ENCODE measurements at places on chromosomes 5 and 9.
A peak's percentile ranks its signal among the peaks of the same experiment; 100 is the strongest.

DNA sequence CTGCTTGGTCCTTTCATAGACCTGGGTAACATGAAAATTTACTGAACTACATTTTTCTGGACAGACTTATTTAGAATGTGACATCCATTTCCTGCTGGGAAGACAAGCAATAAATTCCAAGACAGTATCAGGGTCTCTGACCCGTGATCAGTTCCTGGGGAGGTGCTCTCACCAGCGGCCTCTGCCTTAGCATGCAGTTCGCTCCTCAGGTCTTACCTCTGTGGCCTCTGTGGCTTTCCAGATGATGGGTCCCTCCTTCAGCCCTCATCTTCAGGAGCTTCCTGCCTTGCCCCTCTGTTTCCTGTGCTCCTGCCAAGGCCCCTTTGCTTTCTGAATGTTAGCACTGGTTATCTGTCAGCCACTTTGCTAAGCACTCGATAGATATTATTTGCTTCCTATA, 66.4 kb downstream of the CMYA5 start:
- no peak for DNase-seq

DNA sequence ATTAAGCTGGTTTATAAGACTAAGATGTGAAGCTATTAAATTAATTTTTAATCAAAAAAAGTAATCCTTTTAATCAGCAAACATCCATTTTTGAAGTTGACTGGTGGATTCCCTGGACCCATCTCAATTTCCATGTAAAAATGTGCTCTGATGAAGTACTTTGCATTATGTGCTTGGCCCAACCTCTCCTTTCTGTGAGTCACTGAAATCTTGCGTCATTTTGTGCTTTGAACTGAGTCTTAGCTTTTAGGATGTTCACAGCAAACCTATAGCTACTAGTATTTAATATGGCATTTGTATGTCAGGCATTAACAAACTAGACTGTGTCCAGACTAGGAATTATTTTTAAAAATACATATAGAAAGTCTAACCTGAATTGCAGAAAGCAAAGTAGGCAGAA, 55.0 kb upstream of the CDH12 start:
- DNase-seq, result no peak

DNA sequence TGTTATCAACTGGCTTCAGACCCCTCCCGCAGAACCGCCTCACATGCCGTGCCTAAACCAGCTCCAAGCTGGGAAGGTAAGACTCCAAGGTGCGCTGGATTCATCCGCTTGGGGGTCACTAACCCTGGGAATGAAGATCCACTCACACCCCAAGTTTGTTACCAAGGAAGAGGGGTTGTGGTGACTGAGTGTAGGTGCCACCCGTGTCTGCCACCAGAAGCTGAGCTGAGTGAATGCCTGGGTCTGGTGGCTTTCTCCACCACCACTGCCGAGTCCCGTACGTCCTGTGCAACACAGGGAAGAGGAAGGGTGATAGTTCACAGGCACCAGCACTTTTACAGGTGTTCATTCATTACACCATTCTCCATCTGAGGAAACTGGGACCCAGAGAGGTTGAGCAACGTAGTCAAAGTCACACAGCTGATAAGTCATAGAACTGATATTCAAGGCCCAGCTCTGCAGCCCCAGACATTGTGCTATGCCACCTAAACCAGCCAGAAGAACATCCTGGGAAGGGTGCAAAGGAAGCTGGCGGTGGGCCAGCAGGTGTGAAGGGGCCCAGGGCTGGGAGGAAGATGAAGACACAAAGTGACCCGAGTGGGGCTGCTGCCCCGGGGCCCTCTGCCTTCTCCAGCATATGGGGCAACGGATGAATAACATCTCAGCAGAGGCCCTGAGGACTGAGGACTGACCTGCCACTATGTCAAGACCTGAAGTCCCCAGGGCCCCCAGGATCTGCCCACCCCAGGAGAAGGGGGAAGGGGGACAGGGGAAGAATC, 70.9 kb upstream of the PPP1R26 start:
- no peak for DNase-seq

DNA sequence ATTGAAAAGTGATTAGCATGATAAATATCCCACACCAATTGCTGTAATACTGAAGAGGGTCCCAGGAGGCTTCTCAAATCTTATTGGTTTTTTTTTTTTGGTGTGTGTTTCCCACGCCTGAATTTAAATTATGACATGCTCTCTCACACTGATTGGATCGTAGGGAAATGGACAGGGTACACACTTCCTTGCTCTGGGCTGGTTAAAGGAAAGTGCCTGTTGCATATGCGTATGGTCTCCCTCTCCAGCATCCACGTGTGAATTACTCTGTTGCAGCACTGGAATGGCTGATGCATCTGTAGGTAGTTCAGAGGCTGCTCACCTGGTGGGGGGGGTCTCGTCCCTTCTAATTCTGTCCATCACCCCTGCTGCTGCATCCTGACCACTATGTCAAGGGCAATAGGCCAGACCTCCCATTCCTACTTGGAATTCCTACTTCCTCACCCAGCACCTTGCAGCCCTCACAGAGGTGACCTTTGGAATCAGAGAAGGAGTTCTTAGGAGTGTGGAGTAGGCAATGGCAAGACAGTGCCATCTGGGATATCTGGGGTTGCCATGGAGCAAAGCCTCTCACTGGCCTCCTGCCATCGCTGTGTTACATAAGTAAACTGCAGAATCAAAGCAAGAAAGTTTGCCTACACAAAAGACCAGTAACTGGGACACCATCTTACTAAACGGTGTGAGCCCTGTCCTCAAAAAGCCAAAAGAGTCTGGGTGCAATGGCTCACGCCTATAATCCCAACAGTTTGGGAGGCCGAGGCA, 71.4 kb upstream of the FBXW11 start:
- DNase-seq, result no peak

GRCh38 chr5:56480705-56481427, 247.7 kb upstream of the ANKRD55 start:
- peak; percentile 18 for DNase-seq

- DNase-seq, result no peak
Observed at GRCh38 chr5:145908206-145908960, 28.0 kb upstream of the SH3RF2 start.

DNA sequence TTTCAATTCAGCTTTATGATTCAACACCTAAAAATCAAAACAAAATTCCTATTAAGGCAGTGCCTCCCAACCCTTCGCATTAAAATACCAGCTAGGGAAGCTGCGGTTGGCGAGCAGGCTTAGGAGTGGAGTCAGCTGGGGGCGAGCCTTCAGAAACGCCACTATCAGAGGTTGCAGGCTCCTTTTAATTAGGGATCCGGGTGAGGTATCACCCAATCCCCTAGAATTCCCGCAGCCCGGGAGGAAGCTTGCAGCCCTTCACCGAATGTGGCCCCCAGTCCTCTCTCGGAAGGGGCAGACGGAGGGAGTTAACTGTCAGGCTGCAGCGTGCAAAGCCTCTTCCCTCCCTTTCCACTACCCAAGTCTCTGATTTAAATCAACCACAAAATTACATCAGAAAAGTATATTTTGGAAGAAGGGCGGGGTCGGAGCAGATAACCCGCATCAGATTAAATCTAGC, 1.7 kb downstream of the STC2 start:
- no peak for DNase-seq

GRCh38 chr9:35484406-35484805, 5.5 kb upstream of the RUSC2 start:
- DNase-seq, result no peak

- no peak for DNase-seq
Observed at GRCh38 chr9:101993771-101994170, 255.3 kb upstream of the GRIN3A start.

DNA sequence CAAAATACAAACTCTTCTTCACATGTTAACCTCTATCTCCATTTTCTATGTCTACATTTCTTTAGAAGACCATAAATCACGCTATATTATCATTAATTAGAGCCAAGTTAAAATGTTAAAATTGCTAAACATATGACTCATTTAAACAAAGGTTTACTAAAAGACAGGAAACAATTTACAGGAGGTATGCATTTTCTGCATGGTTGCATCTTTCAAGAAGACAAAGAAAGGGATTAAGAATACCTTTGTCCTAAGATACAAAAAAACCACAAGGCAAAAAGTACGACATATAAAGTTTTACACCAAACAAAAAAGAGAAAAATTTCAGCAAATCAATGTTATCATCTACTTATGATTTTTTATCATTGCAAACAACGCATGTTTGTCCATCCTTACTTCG, 324.4 kb downstream of the PDE4D start:
- DNase-seq, result no peak

GRCh38 chr5:133728475-133728874, 116.1 kb upstream of the FSTL4 start:
- DNase-seq, result no peak

GRCh38 chr9:127915325-127915752, 1.5 kb downstream of the ST6GALNAC4 start:
- DNase-seq, result no peak

DNA sequence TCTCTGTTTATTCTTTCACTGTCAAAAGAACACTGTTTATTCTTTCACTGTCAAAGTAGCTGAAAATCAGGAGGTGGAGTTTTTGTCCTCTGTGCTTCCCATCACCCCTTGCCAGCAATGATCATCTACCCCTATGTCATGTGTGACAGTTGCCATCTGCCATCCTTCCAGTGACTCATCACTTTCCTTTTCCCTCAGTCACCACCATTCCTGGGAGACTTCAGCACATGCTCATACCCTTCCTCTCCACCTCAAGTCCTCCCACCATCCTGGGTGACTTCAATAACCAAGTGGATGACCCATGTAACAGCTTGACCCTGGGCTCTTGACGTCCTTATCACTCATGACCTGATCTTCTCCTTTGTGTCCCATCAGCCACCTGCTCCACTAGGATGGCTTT, 43.3 kb upstream of the RASEF start:
- DNase-seq, result no peak

DNA sequence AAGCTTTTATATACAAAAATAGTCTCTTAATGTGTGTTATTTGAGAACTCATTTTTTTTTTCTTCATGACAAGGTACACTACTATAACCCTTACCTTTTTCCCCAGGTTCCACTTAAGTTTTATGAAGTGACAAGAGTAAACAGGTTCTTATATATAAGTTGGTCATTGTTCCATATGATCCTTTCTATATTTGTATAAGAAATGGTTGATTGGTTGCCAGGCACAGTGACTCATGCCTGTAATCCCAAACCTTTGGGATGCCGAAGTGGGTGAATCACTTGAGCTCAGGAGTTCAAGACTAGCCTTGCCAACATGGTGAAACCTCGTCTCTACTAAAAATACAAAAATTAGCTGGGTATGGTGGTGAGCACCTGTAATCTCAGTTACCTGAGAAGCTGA, 108.3 kb downstream of the PCSK1 start:
- no peak for DNase-seq

DNA sequence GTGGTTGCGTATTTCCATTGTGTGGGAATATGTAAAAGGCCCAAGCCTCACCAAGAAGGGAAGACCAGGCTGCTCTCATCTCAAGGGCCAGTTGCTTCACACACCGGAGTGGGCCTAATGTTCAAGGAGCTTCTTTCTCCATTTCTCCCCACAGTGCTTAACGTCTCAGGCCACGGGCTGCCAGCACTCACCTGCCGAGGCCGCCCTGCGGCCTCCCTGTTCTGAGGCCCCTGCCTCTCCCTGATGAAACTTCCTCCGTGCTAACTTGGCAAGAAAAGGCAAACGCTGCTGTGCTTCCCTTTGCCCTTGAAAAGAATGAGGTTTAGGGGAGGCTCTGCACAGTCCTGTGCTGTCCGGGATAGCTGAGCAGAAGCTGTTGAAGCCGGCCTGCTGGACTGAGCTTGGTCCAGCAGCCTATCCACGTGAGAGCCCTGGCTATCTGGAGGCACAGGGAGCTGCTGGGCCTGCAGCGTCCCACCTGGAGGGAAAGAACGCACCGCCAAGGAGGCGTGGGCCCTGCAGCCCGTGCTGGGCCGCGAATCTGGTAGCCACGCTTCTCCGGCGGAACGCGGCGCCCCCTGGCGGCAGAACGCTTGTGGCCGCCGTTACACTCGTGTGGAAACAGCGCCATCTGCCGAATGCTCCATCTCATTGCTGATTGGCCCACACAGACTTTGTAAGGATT, 73.5 kb upstream of the PRSS3 start:
- peak; percentile 84 for DNase-seq

DNA sequence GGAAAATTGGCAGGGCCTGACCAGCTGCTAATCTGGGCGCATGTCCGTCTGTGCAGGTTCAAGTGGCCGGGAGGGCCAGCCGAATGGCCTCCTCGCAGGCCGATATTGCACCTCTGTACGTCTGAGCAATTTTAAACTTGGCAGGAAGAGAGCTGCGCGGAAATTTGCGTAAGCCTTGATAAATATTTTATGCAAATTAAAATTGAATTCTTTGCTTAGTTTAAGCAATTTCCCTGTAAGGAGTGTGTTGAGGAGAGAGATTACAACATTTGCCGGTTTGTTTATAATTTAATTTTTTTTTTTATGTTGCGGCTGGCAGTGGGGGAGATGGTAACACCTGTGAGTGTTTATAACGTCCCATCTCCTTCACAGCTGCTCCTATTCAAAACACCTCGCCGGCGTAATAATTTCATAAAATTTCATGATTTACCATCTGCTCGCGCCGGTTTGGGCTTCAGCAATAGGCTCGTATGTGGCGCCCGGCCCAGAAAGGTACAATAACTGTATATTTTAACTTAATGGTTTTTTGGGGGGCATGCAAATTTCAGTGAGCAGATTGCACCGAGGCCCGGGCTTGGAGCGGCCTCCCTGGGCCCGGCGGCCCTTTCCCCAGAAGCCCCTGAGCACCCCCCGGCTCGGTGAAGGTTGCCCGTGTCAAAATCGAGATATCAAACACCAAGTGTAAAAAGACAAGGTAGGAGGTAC, 269.4 kb upstream of the MVB12B start:
- no peak for DNase-seq

DNA sequence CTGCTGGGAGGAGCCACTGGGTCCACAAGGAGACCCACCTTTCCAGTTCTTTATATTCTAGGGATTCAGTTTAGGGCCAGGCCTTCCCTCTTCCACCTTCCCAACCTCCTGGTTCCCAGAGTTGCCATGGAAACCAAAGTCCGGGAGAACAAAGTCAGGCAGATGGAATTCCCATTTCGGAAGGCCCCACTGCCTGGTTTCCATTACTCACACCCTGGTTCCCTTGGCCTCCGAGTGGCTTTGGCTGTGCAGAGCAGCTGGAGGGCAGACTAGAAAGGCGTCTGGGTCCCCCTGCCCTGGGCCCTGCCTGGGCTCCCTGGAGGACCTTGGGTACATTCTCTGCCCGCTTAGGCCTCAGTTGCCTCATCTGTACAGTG, 136.1 kb downstream of the RGS3 start:
- no peak for DNase-seq
